Stimulated activated CD8-positive, alpha-beta memory T cell treated with anti-CD3 and anti-CD28 coated beads, Interleukin-15, amount 100 ng/mL, for 48 hours (primary cell): ENCODE measurements at places on chromosomes 2 and 18.

DNA sequence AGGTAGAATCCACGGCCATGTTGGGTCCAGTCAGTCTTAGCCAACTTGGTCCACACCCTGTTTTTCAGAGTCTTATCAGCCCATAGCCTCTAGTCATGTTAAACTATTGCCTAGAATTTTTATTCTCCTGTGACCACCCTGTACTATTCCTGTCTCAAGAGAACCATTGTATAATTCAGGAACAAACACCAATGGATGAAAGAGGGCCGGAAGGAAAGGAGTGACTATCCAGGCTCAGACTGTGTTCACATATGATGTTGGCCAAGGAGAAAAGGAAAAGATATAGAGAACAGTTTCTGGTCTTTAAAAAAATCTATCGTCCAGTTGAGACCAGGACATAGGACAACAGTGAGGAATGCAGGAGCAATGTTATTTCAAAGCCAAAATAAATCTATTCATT lies 82.9 kb upstream of the SETBP1 start:
- no peak for DNase-seq

GRCh38 chr2:173122936-173123335 lies 47.3 kb downstream of the MAP3K20 start:
- no peak for DNase-seq

DNA sequence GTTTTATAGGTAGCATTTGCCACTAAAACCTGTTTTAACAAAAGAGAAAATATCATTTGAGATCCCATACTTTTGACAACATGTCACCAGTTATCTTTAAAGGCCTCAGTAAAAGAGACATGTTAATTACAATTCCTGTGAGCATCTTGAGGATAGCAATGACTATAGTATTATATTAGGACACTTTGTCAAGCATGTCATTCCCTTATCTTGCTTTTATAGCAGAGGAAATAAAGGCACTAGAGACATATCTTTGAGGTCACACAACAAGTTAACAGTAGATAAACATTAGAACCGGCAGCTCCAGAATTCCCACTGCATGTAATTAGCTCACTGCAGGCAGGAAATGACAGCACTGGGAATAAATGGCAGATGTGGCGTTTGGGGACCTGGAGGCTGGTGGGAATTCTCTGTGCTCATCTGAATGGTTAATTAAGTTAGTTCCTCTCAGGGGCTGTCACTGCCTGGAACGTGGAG lies 25.9 kb downstream of the LYPD6B start:
- no peak for DNase-seq

DNA sequence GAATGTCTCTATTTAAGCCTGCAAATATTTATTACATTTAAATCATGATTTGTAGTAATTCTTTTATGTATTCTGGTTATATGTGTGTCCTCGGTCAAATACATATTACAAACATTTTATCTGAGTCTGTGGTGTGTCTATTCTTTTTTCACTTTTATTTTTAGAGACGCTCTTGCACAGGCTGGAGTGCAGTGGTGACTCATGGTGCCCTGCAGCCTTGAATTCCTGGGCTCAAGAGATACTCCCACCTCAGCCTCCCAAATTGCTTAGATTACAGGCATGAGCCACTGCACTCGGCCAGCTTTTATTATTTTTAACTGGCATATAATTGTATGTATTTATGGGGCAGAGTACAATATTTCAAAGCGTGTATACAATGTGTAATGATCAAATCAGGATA lies 47.5 kb downstream of the ARID5A start:
- DNase-seq: no peak

DNA sequence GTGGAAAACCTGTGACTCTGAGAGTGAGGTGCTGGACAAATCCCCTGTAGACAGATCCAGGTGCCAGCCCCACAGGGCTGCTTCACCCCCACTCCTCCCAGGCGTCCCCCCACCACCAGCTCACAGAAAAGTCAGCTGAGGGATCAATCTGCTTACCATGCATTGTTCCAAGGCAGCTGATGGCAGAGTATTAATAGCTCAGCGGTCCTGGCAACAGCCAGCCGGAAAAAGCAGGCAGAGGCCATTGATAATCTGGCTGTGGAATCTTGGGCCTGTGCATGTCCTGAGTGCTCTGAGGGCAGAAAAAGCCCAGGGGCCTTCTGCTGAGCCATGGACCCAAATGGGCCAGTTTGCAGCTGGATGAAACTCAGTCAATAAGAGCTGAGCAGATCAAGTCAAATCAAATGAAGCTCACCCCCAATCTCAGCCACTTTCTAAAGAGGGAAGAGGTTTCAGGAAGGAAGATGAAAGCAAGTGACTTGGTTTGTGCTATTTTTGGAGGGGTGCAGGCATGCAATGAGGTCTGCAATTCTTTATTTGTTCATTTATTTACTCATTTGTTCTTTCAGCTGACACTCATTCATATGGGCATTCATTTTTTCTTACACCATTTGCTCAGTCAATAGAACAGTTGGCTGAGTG lies 63.4 kb downstream of the GYPC start:
- DNase-seq: no peak

- peak; percentile 74 for DNase-seq
These were observed at the start of gene TMBIM1 for GRCh38 chr2:218292048-218293014. Gene TMBIM1, minus strand, starts transcription at chr2:218292503. Its CDS starts 10,362 bp downstream, at chr2:218282141.
